Kidney epithelial cell (primary cell): ENCODE measurements at places on chromosomes 3 and 15. TPM values are rescaled to one million over a fixed set of nuclear protein-coding genes. Genes with fewer than 3 reads are reported as not detected.

The SNRPN gene
- total RNA-seq = 201 and 206 TPM in 2 replicates

The ACAN gene
- 0.08 and 0.27 TPM in 2 replicates for total RNA-seq

The FRMD4B gene
- total RNA-seq = 13.6 and 16.4 TPM in 2 replicates

DNA sequence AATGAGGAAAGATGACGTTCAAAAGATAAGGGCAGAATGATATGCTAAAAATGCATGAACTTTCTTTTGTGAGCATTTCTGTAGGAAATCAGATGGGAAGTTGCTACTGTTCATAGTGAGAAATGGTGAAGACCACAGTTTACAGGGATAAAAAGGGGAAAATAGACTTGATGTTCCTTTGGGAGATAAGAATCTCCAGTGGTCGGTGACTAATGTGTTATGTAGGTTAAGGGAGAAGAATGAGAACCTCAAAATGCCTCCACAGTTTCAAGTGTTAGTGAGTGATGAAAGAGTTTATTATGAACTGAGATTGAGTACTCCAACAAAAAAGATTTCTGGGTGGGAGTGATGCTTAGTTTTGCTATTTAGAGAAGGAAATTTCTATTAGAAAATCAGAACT lies 247.2 kb downstream of the LSAMP start:
- no peak for DNase-seq

GRCh38 chr15:67941648-67942310 lies 101.9 kb upstream of the RNU6-1 start:
- no peak for DNase-seq
